ENCODE measurements at places on chromosomes 6 and 20. TPM values are rescaled to one million over a fixed set of nuclear protein-coding genes. Genes with fewer than 3 reads are reported as not detected.
A peak's percentile ranks its signal among the peaks of the same experiment; 100 is the strongest.

The MYB gene
- 4.4 TPM for total RNA-seq

The MPIG6B gene
- total RNA-seq, result not detected

The ASF1A gene
- total RNA-seq, result 25.0 TPM

The CPNE5 gene
- total RNA-seq, result 0.29 TPM

The WTAP gene
- total RNA-seq, result 54.5 TPM

The CENPW gene
- total RNA-seq, result 28.9 TPM

The BPI gene
- not detected for total RNA-seq

The TMEM217 gene
- total RNA-seq, result 2.4 TPM

The PLG gene
- total RNA-seq, result not detected

The IL20RA gene
- 6.0 TPM for total RNA-seq

The TAGAP gene
- not detected for total RNA-seq

The TMC2 gene
- total RNA-seq, result not detected

The SLC44A4 gene
- total RNA-seq, result 4.9 TPM

- no peak for DNase-seq
Measured at GRCh38 chr6:107689951-107690642, 134.0 kb downstream of the SCML4 start.

- no peak for DNase-seq
Measured at GRCh38 chr6:7579851-7580250, 10.1 kb upstream of the SNRNP48 start.

GRCh38 chr6:119034827-119035458 lies 43.5 kb downstream of the FAM184A start:
- DNase-seq, result no peak

GRCh38 chr6:168090706-168091105 lies 11.7 kb upstream of the FRMD1 start:
- DNase-seq, result no peak

DNA sequence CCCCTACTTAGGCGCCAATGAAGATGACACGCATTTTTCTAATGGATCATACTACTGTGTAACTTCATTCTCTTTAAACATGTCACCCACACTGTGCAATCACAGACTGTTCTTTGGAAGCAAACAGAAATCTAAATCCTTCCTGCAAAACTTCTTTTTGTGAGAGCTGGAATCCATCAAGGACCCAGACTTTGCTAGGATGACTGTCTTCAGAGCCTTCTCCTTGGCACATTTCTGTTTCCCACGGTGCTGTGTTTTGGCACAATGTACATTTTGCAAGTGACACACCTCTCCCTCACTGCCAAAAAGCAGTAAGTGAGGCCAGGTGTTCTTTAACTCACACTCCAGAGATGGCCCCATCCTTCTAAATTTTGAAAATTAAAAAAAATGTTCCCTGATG lies 21.7 kb upstream of the TAGAP start:
- no peak for DNase-seq

DNA sequence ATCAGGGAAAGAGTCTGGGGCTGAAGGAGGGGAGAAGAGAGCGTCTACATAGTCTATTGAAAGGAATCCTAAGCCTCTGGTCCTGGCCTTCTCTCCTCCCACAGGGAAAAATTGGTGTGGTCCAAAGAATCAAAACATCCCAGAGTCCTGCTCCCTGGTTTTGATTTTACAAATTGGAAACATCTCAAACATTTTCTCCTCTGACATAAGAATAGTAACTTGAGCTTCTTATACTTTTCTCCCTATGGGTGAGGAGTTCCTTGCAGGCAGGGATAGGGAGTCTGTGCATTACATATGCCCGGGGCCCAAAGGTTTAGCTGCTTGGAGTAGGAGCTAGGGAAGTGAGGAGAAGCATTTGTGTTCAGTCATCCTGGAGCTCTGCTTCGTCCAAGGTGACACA lies 120.0 kb upstream of the GGTLC1 start:
- no peak for DNase-seq

DNA sequence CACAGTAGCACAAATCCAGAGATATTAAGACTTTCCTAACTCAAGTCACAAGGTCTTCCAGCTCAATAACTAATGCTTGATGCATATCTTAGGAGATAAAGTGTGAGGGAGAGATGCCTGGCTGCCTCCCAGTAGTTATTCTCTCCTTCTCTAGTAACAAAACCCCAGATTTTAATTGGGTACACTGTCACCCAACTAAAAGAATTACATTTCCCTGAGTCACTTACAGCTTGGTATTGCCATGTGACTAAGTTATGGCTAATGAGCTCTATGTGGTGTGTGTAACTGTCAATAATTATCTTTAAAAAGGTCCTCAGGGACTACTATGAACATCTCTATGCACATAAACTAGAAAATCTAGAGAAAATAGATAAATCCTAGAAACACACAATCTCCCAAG lies 32.0 kb downstream of the KIF6 start:
- DNase-seq, result no peak

GRCh38 chr6:166346449-166346848 lies 4.1 kb upstream of the SFT2D1 start:
- no peak for DNase-seq

- DNase-seq, result no peak
Measured at GRCh38 chr6:6455272-6455671, 133.2 kb upstream of the LY86 start.

- no peak for DNase-seq
Measured at GRCh38 chr6:41515995-41516394, 30.2 kb upstream of the FOXP4 start.

DNA sequence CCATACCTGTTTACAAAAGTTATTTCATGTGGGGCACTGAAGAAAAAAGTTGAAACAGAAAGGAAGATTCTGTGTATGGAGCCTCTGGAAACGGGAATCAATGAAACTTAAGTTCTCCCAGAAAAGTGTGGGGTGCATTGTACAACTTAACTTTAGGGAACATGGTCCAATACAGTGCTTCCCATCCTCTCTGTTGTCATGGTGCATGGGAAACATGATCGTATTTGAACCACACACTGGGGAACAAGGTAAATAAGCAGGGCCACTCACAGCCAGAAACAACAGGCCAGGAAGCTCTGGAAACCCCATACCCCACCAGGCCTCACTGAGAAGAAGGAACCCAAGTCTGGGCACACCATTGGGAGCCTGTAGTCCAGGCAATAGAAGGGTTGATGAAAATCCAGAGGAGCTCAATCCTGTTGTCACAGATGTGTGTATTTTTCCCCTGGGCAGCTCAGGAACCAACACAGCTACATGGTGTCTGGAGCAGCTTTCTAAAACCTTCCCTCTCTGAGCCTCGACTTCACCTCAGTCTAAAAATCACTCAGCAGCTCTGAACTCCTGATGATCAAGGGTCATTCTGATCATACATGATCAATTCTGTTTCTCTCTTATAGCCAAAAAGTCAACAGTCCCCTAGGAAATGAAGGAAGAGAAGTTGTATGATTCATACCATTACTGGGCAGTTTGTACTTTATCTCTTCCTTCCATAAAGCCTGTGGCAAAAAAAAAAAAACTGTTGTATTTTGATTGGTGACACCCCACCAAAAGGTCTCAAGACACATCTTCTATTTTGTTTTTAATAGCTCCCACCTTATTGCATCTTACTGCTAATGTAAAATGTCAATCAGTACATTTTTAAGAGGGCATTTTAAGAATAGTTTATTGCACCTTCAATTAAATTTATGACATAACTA lies 198.5 kb upstream of the TAB2 start:
- DNase-seq, result no peak

DNA sequence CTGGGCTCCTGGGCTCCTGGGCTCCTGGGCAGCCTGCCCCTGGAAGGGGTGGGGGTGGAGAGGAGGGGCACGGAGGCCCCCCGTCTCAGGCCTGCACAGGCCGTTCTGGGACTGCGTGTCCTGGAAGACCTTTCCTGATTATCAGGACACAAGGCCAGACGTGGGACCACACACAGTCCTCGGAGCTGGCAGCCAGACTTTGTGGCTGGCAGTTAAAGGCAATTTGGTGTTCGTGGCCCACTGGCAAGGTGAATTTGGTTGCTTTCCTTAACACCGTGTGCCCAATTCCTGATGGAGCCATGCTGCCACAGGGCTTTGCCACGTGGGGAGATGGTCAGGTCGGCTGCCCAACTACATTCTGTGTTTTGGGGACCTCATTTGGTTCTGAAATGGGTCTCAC lies 113.5 kb downstream of the SMOC2 start:
- no peak for DNase-seq

DNA sequence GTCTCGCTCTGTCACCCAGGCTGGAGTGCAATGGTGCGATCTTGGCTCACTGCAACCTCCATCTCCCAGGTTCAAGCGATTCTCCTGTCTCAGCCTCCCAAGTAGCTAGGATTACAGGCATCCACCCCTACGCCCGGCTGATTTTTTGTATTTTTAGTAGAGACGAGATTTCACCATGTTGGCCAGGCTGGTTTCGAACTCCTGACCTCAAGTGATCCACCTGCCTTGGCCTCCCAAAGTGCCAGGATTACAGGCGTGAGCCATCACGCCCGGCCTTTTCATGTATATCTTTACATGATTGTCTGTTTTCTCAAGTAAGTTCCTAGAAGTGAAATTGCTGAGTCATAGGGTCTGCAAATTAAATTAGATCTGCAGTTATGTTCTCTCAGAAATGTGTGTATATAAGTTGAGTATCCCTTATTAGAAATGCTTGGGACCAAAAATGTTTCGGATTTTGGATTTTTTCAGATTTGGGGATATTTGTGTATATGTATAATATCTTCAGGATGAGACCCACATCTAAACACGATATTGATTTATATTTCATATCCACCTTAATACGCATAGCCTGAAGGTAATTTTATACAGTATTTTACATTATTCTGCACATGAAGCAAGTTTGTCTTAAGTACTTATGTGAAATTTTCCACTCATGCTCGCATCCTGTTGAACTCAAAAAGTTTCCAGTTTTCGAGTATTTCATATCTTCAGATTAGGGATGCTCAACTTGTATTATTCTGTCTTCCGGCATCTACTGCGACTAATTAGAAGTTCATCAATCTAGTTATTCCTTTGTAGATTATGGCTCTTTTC lies 40.4 kb downstream of the TAB2 start:
- DNase-seq, result no peak

DNA sequence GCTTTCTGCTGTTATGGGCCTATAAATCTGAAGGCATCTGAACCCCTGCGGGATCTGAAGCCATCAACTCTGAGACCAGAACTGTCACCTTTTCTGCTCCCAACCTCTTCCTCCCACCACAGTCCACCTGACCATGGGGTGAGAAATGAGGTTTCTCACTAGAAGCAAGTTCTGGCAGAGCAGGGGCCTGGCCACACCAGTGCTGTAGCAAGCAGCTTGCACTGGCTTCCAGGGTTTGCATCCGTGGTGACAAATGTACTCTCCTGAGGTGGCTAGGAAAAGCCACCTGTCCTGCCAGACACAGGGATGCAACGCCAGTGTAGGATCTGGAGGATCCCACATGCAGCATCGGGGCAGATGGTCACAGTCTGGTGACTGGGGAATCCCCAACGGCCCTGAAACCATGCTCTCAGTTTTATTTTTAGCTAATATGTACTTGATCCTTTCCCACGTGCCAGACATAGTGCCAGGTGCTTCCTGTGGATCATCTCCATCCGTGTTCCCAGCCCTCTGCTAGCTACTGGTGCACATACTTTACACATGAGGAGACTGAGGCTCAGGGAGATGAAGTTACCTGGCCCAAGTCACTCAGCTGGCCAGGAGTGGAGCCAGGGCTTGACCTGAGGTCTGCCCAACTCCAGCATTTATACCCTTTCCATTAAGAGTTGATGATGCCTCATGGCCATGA lies 122.1 kb upstream of the SPACA1 start:
- DNase-seq, result no peak

GRCh38 chr20:31943052-31943471 lies 8.8 kb downstream of the PDRG1 start:
- DNase-seq, result no peak

DNA sequence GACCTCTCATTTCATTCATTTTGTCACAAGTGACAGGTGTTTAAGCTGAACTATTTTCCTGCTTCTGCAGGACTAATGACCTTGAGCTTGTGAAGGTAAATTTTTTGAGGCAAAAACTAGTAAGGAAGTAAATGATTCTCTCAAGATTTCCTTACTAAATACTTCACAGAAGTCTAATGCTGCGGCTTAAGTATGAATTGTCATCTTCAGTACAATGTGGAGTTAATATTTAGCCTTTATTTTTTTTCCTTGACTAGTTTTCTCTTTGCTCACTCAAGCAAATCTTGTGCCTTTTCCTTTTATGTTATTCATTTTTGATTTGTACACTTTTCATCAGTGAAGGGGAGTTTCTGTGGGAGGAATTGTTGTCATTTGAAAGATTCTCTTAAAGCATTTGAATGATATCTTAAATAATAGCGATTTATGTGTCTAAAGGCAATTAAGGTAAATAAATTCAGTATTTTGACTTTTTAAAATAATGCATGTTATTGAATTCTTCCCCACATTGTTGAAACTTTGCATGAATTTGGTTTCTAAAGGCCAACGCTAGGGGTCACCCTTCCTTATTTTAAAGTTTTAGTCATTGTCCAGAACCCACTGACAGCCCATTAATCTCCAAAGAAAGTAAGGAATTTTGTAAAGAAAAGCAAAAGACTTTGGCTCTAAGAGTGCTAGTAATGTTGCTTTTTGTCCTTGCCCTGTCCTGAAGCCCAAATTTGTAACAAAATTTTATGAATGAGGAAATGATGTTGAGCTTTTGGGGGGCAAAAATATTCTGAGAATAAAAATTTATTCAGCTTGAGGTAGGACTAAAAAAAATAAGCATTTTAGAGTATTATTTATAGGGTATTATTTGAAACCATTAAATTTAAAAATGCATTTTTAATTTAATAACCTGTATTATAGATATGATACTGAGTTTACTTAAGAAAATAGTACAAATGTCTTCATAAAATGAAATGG lies 157.4 kb upstream of the LAMA2 start:
- peak; percentile 55 for DNase-seq

DNA sequence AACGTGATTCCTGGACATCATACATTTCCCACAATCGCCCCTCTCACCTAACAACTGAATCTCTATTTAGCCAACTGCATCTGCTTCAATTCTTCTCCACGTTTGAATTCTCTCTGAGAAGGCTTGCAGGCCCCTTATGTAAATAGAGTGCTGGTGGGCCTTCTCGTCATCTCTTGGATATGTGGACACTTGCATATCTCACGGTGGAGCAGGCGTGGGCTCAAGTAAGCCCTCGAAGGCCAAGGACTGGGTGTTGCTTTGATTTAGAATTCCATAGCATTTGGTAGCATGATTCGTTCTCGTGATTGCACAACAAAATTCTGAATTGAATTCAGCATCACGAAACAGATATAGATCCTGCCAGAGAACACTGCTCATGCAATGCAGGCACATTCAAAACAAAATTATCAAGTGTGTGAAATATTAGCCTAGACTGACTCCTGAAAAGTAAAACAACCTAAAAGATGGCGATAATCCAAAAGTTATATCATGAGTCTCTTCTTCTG lies 613.6 kb downstream of the TFAP2A start:
- DNase-seq, result no peak

- no peak for DNase-seq
Measured at GRCh38 chr6:157228426-157229131, 94.7 kb downstream of the TMEM242 start.

GRCh38 chr20:7523288-7523687 lies 417.0 kb downstream of the HAO1 start:
- no peak for DNase-seq

- no peak for DNase-seq
Measured at GRCh38 chr6:80217794-80218193, 111.3 kb downstream of the BCKDHB start.

GRCh38 chr6:124742971-124743370 lies 219.3 kb upstream of the RNF217 start:
- peak; percentile 55 for DNase-seq

- DNase-seq, result no peak
Measured at GRCh38 chr6:134368670-134369069, 50.8 kb upstream of the SGK1 start.

Data from PC-3 (cell line).